Astrocyte (in vitro differentiated cells and primary cell): ENCODE measurements at places on chromosomes 3 and 15. TPM values are rescaled to one million over a fixed set of nuclear protein-coding genes. Genes with fewer than 3 reads are reported as not detected.

GRCh38 chr3:52177701-52178042 is 20.3 kb upstream of the ALAS1 start:
- H3K4me3 ChIP-seq = no peak overlapping the region
- H3K27ac ChIP-seq = no peak overlapping the region
- H3K4me1 ChIP-seq = no peaks in the 10 kb centered on the region

DNA sequence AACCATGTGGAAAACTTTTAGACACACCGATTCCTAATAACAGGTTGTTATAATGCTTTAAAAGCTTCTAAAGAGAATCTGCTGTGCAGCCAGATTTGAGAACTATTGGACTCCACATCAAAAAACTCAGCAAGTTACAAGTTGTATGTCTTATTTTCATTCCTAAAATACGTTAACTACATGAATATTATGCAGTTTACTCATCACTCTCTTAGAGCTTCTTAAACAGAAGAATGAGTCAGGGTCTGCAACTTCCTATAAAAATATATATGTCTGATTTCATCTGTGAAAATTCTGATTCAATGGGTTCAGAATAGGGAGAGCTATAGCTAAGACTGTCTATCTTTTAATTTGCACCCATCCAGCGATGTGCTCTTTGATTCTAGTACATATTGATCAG is 244.2 kb upstream of the EPHA3 start:
- H3K36me3 ChIP-seq = no peaks in the 10 kb centered on the region
- H3K4me1 ChIP-seq = no peaks in the 10 kb centered on the region

GRCh38 chr3:54988302-54988837 is 60.5 kb upstream of the LRTM1 start:
- H3K36me3 ChIP-seq = no peaks in the 10 kb centered on the region
- DNase-seq = peak; percentile 76
- H3K4me1 ChIP-seq = peaks cover 8% of the 10 kb centered on the region
- no peaks in the 10 kb centered on the region for H3K27me3 ChIP-seq
- H3K27ac ChIP-seq = no peak overlapping the region
- H3K4me3 ChIP-seq = no peak overlapping the region

DNA sequence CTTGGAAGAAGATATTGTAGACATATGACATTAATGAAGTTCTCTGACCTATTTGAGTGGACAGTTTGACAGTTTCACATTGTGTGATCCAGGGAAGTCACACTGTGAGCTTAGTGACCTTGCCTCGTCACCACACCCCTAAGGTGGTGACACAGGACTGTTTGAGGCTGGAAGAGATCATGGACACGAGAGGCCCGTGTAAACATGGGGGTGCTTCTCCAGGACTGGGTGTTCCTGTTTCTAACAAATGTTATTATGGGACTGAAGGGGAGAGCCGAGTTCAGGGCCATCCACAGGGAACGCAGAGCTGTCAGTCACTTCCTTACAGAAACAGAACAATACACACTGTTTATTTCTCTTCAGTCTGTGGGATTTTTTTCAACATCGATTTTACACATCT is 96.5 kb upstream of the DNAJC19 start:
- no peak for DNase-seq
- no peaks in the 10 kb centered on the region for H3K4me1 ChIP-seq
- no peak overlapping the region for H3K4me3 ChIP-seq
- H3K27ac ChIP-seq = no peak overlapping the region
- H3K27me3 ChIP-seq = no peaks in the 10 kb centered on the region
- H3K36me3 ChIP-seq = no peaks in the 10 kb centered on the region

- H3K27ac ChIP-seq = no peak overlapping the region
- no peak for DNase-seq
- H3K4me3 ChIP-seq = no peak overlapping the region
- no peaks in the 10 kb centered on the region for H3K4me1 ChIP-seq
- no peaks in the 10 kb centered on the region for H3K36me3 ChIP-seq
Measured at GRCh38 chr3:44674211-44674610, 25.7 kb downstream of the ZNF35 start.

DNA sequence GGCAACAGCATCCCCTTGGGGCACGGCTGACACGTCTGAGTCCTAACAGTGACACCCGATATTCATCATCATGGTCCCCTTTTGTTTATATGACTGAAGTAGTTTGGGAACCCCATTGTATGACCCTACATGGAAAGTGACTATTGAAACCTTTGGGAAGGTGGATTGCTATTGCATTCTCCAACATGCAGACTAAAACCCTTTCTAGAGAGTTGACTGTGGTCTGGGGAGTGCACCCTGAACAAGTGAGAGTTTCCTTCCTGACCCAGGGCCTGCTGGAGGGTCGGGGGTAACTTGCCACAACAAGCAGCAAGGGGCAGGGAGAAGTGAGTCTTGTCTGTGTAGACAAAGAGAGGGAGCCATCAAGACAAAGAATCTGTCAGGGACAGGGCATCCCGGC is 54.4 kb downstream of the ISG20 start:
- no peak overlapping the region for H3K4me3 ChIP-seq
- H3K27ac ChIP-seq = no peak overlapping the region
- peaks cover 24% of the 10 kb centered on the region for H3K27me3 ChIP-seq
- H3K36me3 ChIP-seq = no peaks in the 10 kb centered on the region

GRCh38 chr15:29045717-29046116 is 159.9 kb downstream of the APBA2 start:
- no peak overlapping the region for H3K4me3 ChIP-seq
- peak; percentile 68 for DNase-seq
- no peaks in the 10 kb centered on the region for H3K27me3 ChIP-seq
- no peak overlapping the region for H3K27ac ChIP-seq
- peaks cover 31% of the 10 kb centered on the region for H3K4me1 ChIP-seq

LRRC31 gene
- 0.16 TPM in 1 of 2 replicates, not detected in the other for total RNA-seq

PRTG gene
- 13.6 and 39.4 TPM in 2 replicates for total RNA-seq

LYZL4 gene
- total RNA-seq = not detected in 2 replicates

PDZRN3 gene
- 19.8 and 25.2 TPM in 2 replicates for total RNA-seq

MYH15 gene
- total RNA-seq = 0.36 and 0.59 TPM in 2 replicates
